IMR-90 (cell line): ENCODE measurements at places on chromosomes 2 and 18. TPM values are rescaled to one million over a fixed set of nuclear protein-coding genes. Genes with fewer than 3 reads are reported as not detected.

GRCh38 chr18:46048641-46049040 is 23.4 kb downstream of the PSTPIP2 start:
- H3K27me3 ChIP-seq = no peaks in the 10 kb centered on the region
- no peak for DNase-seq
- H3K36me3 ChIP-seq = no peaks in the 10 kb centered on the region

- no peaks in the 10 kb centered on the region; the same call in 1 of the 2 replicates for H3K27me3 ChIP-seq
- no peak for DNase-seq
- H3K27ac ChIP-seq = no peak overlapping the region
- no peaks in the 10 kb centered on the region for H3K4me1 ChIP-seq
- H3K4me3 ChIP-seq = no peak overlapping the region
Measured at GRCh38 chr2:157990173-157990572, 111.5 kb upstream of the UPP2 start.

ASB18 gene
- polyA plus RNA-seq = not detected in 2 replicates

ACTG2 gene
- polyA plus RNA-seq = 887 and 899 TPM in 2 replicates

DPP10 gene
- not detected in 2 replicates for polyA plus RNA-seq

DNA sequence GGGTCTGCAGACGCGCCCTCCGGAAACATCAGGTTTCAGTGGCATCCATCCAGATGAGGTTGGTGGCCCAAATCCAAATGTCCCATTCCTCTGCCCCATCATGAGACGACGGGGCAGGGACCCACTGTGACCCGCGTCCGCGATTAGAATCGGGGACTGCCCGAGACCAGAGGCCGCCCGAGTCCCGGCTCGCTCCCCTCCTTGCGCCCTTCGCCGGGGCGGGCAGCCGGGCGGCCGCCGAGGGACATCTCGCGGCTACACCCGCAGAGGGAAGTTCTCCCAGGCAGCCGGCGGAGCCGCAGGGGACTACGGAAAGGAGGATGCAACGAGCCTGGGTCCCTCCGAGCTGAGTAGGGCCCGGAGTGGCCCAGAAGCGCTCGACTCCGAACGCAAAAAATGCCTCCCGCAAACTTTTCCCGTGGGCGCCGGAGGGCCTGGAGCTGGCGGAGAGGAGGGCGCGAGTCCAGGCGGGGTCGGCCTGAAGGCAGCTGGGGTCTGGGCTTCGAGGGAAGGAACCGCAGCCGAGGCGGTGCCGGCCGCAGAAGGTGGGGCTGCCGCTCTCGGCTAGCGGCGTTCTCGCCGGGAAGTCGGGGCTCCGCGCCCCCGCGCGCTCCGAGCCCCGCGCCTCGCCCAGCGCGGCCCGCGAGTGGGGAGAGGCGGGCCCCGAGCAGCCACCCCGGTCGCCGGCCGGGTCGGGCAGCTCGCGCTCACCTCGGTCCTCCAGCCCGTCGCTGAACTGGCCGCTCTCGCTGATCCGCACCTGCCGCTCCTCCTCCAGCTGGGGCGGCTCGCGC is 580 bp downstream of the TMEM163 start:
- H3K27ac ChIP-seq = no peak overlapping the region
- peaks cover 57% of the 10 kb centered on the region for H3K27me3 ChIP-seq
- H3K4me3 ChIP-seq = no peak overlapping the region
